Adipose tissue (tissue), 3 donors: ENCODE measurements at places on chromosomes 7 and 10. TPM values are rescaled to one million over a fixed set of nuclear protein-coding genes. Genes with fewer than 3 reads are reported as not detected.

Gene OGDHL
- 0.16 TPM for polyA plus RNA-seq

Gene TMEM176B
- polyA plus RNA-seq, result 43.7 TPM

Gene HMX3
- polyA plus RNA-seq, result 0.67 TPM

Gene GRM8
- polyA plus RNA-seq, result 0.07 TPM

Gene SNCG
- polyA plus RNA-seq, result 142 TPM

Gene MEOX2
- polyA plus RNA-seq, result 13.4 TPM

Gene PNLIPRP3
- 0.06 TPM for polyA plus RNA-seq

Gene EDRF1
- 8.8 TPM for polyA plus RNA-seq

Gene EPHB4
- polyA plus RNA-seq, result 37.5 TPM

Gene BMPER
- 9.3 TPM for polyA plus RNA-seq

Gene GPER1
- 1.5 TPM for polyA plus RNA-seq

Gene OR6V1
- not detected for polyA plus RNA-seq

Gene AFAP1L2
- 11.0 TPM for polyA plus RNA-seq

Gene CPEB3
- 1.6 TPM for polyA plus RNA-seq

Gene TACC2
- 34.9 TPM for polyA plus RNA-seq

Gene KCNIP2
- 42.7 TPM for polyA plus RNA-seq

Gene PPP1R9A
- 0.85 TPM for polyA plus RNA-seq

Gene AQP1
- 256 TPM for polyA plus RNA-seq

Gene IDI2
- polyA plus RNA-seq, result 0.07 TPM

Gene EBF3
- 1.8 TPM for polyA plus RNA-seq

Gene FAM25G
- not detected for polyA plus RNA-seq

Gene CPXM2
- polyA plus RNA-seq, result 0.82 TPM

Gene HOXA2
- 0.20 TPM for polyA plus RNA-seq
